ENCODE measurements at places on chromosomes 1 and 21.
A peak's percentile ranks its signal among the peaks of the same experiment; 100 is the strongest.

DNA sequence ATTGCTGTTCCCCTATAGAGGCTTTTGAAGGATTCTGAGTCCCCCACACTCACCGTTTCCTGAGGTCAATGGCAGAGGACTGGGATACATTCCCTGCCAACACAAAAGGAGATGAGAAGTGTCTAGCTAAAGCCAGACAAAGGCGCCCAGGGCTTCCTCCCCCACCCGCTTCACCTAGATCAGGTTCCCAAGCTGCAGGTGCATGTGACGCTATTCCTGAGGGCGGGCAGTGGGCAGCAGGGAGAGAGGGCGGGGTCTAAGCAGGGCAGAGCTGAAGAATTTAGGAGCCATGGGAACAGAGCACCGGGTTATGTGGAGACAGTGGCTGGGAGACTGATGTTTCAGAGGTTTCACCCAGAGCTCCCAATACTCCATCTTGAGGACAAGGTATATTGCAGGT is 6.0 kb upstream of the ARHGEF2 start:
- peaks cover 24% of the 10 kb centered on the region for H3K4me1 ChIP-seq
- no peaks in the 10 kb centered on the region for H3K36me3 ChIP-seq
- DNase-seq = no peak
- H3K27ac ChIP-seq = no peak overlapping the region
- H3K27me3 ChIP-seq = no peaks in the 10 kb centered on the region
- no peak overlapping the region for H3K4me3 ChIP-seq

DNA sequence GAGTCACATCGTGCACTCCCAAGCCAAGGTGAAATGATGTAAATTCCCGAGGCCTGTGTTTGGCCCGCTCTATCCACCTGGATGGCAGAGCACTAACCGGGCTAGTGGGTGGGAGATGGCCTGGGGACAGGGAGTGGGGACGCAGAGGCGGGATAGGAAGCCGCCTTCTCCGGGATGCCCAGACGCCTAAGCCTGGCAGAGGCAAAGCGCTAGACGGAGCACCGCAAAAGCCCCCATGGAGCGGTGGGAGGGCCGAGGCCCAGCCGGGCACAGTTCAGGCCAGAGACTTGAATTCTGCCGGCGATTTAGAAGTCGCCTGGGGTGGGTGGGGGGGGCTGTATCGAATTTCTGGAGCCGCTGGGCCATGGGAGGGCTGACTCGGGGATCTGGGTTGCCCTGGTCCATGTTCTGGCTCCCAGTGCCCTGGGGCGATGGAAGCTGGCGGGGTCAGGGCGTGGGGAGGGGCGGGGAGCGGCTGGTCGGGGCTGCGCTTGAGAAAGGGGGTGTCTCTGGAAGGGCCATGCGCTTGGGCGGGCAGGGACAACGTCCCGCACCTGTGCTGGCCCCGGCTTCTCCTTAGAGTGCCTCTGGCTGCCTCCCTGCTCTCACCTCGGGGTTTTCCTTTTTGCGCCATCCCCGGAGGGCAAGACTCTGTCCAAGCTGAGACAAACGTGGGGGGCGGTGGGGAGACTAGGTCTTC is 28.0 kb downstream of the KIAA2013 start:
- DNase-seq = no peak
- no peak overlapping the region for H3K27ac ChIP-seq
- peaks cover 34% of the 10 kb centered on the region for H3K27me3 ChIP-seq
- H3K4me3 ChIP-seq = no peak overlapping the region

DNA sequence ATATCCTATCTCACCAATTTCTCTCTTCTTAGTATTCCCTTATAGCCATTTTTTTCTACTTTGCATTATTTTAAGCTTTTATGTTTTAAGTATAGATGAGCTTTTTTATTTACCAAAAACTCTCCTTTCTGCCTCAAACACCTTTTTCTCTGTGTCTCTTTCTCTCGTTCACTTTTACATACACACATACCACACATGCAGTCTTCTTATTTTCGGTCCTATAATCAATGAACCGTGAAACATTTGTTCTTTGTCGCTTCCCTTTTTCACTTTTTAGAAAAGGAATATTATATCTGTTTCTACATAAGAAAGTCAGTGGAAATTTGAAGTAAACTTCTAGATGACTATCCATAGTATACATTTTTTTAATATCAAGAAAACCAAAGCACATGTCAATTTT is 183.2 kb downstream of the MRPL39 start:
- no peak for DNase-seq
- no peaks in the 10 kb centered on the region for H3K4me1 ChIP-seq
- peaks cover 8% of the 10 kb centered on the region for H3K27me3 ChIP-seq
- no peaks in the 10 kb centered on the region for H3K36me3 ChIP-seq

DNA sequence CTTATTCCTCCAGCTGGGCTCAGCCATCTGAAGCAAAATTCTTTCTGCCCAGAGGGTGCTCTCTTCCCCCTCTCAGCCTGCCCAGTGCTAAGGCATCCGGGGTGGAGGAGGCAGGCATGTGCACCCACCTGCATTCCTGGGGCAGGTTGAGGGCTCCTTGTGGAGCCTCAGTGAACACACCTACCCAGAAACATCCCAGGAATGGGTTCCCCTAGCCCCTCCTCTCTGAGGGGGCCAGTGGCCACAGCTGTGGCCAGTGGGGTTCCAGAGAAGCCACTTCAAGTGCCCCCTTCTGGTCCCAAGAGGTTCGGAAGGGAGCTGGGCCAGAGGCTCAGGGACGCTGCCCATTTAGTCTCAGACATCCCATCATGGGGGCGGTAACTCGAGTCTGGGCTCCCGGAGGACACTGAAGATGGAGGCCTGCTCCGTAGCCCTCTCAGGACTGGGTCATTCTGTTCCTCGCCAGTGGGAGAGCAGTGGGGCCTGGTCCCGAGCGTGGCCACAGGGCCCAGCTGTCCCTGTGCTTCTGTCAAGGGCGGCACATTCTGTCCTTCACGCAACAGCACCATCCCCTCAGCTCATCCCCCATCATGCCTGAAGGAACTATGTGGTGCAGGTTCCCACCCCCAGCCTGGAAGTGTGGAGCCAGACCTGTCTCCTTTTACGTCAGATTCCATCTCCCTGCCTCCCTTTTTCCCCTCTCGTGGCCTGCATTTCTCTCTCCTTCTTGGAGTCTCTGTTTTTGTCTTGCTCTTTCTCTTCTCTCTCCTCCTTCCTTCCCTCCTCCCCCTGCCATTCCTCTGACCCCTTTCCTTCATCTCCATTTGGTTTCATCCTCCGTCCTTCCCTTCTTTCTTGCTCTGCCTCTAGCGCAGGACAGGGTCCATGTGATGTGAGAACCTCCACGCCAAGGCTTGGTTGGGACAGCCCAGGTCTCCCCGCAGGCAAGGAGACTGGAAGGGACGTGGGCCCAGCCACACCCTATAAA is 49.6 kb upstream of the KDM4A start:
- peak overlapping the region; percentile 49 for H3K27ac ChIP-seq
- H3K27me3 ChIP-seq = no peaks in the 10 kb centered on the region
- DNase-seq = no peak
- H3K36me3 ChIP-seq = peaks cover 10% of the 10 kb centered on the region
- no peaks in the 10 kb centered on the region for H3K4me1 ChIP-seq

GRCh38 chr1:53286955-53287354 is 40.9 kb downstream of the LRP8 start:
- H3K36me3 ChIP-seq = no peaks in the 10 kb centered on the region
- DNase-seq = no peak
- no peak overlapping the region for H3K4me3 ChIP-seq
- no peaks in the 10 kb centered on the region for H3K27me3 ChIP-seq
- H3K27ac ChIP-seq = no peak overlapping the region

- no peak for DNase-seq
- H3K4me3 ChIP-seq = no peak overlapping the region
- no peak overlapping the region for H3K27ac ChIP-seq
- no peaks in the 10 kb centered on the region for H3K4me1 ChIP-seq
- no peaks in the 10 kb centered on the region for H3K27me3 ChIP-seq
Measured at GRCh38 chr1:185987611-185988321, 253.6 kb downstream of the HMCN1 start.

- peaks cover 3% of the 10 kb centered on the region for H3K27me3 ChIP-seq
- no peak for DNase-seq
- H3K36me3 ChIP-seq = no peaks in the 10 kb centered on the region
- no peak overlapping the region for H3K4me3 ChIP-seq
Measured at GRCh38 chr1:56439610-56440264, 139.6 kb downstream of the PLPP3 start.

DNA sequence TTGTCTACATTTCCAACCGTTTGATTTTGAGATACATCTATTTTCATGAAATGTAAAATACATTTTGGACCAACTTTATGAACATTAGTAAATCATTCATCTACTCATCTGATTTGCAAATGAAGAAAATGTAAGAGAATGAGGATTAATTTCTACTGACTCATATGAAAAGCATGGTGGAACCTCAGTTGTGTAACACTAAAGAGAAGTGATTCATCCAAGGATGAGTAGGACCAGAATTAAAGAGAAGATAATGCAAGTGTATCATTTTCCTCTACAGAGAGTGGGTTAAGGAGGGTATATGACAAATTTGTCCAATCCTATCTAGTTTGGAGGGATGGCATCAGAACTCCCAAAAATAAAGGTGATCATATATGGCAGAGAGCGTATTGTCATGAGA is 1967.6 kb downstream of the MRPL39 start:
- no peaks in the 10 kb centered on the region for H3K36me3 ChIP-seq
- H3K27me3 ChIP-seq = no peaks in the 10 kb centered on the region
- H3K4me1 ChIP-seq = no peaks in the 10 kb centered on the region
- H3K4me3 ChIP-seq = no peak overlapping the region
- no peak for DNase-seq

DNA sequence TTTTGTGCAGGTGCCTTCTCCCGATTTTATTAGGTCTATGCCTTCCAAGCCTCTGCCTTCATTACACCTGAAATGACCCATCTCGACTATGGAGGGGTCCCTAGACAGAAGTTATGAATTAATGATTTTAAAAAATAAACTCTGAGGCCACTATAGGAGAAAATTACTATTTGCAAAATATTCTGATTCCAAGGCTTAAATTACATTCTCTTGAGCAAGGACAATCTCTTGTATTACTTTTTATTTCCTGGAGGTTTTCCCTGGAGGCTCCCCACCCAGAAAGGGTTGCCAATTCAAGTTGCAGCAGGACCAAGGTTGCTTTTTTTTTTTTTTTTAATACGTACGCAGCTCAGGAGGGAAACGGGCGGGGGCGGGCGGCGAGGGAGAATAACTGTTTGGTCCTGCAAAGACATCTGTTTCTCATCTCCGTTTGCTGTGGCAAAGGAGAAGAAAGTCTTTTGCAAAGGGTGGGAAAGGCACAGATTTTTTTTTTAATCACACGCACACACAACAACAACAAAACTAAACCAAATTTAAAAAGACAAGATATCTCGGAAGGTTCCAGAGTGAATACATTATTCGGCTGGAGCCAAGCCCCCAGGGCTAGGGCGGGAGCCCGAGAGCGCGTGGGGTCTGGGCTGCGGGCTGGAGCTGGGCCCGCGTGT is 618 bp upstream of the SERTAD4 start:
- peak overlapping the region; percentile 88 for H3K4me3 ChIP-seq
- peak overlapping the region; percentile 61 for H3K27ac ChIP-seq
- H3K27me3 ChIP-seq = peaks cover 38% of the 10 kb centered on the region
- no peaks in the 10 kb centered on the region for H3K36me3 ChIP-seq
- peaks cover 23% of the 10 kb centered on the region for H3K4me1 ChIP-seq

DNA sequence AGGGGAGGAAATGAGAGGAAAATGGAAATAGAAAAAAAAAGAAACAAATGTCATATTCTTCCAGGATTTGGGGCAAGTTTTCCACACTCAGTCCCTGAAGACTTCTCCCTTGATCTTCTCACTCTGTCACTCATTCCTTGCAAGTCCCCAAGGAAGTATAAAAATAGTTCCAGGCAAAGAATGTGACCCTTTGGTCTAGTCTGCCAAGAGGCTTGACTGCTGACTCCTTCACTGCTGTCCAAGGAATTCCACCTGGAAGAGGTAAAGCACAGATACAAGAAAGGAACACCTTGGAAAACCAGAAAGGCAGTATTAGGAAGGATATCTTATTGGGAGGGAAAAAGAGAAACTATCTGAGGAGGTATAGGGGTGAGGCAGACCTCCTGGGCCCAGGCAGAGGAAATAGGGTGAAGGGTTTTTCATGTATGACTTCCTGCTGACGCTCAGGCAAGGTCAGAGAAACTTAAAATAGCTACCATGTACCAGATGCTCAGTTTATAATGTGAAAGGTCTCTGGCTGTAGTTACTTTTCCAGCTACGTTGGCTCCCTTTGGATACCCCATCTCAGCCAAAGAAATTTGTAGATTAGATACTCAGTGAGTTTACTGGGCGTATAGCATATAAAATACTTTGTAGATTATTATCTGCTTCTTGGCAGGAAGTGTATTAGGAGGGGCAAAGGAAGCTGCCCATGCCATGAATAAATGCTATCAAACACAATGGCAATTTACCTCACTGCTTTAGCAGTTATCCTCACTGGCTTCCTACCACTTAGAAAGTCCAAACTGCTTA is 2.0 kb upstream of the GJA5 start:
- no peaks in the 10 kb centered on the region for H3K36me3 ChIP-seq
- no peak overlapping the region for H3K27ac ChIP-seq
- H3K4me3 ChIP-seq = no peak overlapping the region
- no peak for DNase-seq
- H3K4me1 ChIP-seq = peaks cover 11% of the 10 kb centered on the region
- peaks cover 14% of the 10 kb centered on the region for H3K27me3 ChIP-seq

DNA sequence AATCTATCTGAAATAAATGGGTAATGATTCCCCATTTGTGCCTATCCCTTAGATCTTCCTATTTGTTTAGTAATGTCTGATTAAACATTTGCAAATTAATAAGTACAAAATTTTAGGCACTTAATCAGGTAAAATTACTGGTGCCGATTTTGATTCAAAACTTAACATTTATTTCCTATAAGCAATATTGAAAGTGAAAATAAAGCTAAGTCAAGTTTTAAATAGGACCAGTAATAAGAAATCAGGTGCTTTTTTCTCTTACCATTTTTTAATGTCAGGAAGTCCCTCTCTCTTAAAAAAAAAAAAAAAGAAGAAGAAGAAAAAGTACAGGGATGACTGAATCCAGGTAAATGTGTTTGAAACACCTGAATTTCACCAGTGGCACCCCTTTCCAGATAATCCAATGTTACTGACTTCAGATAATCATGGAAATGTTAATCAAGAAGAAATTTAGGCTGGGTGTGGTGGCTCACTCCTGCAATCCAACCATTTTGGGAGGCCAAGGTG is 836 bp upstream of the GBP4 start:
- H3K27me3 ChIP-seq = peaks cover 6% of the 10 kb centered on the region
- H3K4me3 ChIP-seq = no peak overlapping the region
- H3K27ac ChIP-seq = no peak overlapping the region

- peaks cover 17% of the 10 kb centered on the region for H3K27me3 ChIP-seq
- no peak overlapping the region for H3K27ac ChIP-seq
- H3K4me1 ChIP-seq = peaks cover 22% of the 10 kb centered on the region
- DNase-seq = no peak
- H3K4me3 ChIP-seq = no peak overlapping the region
- no peaks in the 10 kb centered on the region for H3K36me3 ChIP-seq
Measured at GRCh38 chr1:14366091-14367018, 232.1 kb upstream of the KAZN start.

DNA sequence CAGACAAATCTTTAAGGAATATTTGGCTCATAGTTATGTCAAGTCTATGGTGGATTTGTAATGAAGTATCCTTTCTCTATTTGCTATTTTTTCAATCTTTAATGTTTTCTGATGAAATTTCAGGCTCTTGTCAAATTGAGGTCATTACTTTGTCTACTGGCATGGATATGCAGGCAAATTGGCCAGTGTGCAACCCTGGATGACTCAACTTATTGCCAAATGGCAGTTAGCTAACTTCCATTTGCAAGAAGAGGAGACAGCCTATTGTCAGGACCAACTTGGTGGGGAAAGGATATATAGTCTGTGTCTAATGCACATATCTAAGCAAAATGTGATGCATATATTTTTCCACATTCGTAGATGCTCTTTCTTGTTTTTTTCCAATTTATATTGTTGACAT is 530.5 kb downstream of the PTBP2 start:
- no peak for DNase-seq
- no peak overlapping the region for H3K27ac ChIP-seq
- no peak overlapping the region for H3K4me3 ChIP-seq
- no peaks in the 10 kb centered on the region for H3K4me1 ChIP-seq
- H3K36me3 ChIP-seq = no peaks in the 10 kb centered on the region
- H3K27me3 ChIP-seq = no peaks in the 10 kb centered on the region
